ENCODE measurements at places on chromosomes 3 and 15.

DNA sequence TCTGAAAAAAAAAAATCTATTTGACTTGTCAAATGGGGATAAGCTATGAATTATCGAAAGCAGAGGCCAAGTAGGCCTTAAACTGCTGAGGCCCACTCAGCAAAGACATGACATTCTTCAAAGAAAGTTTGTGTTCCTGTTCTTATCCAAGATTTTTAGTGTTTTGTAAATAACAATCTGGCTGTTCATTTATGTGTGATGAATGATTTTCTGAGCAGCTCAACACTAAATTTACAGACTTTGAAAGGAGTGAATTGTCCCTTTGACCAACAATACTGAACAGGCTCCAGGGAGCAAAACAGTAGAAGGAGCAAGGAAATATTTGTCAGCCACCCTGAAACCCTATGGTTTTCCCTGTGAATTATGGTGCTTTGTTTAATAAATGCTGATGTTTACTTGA, 512.6 kb upstream of the NAALADL2 start:
- no peak for DNase-seq

GRCh38 chr3:4083225-4084015, 219.7 kb upstream of the SETMAR start:
- DNase-seq, result no peak

DNA sequence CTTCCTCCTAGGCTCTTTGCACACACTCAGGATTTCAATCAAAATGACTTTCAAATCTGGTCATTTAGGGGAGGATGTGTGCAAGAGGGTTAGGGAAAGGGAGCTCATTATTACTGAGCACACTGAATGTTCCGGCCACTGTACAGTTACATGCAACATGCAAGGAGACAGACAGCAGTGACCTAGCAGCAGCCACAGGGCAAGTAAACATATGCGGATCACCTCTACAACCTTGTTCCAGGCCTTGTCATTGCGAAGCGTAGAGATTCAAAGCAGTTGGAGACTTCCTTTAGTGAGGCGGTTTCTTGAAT, 837.6 kb downstream of the AGBL1 start:
- no peak for DNase-seq

DNA sequence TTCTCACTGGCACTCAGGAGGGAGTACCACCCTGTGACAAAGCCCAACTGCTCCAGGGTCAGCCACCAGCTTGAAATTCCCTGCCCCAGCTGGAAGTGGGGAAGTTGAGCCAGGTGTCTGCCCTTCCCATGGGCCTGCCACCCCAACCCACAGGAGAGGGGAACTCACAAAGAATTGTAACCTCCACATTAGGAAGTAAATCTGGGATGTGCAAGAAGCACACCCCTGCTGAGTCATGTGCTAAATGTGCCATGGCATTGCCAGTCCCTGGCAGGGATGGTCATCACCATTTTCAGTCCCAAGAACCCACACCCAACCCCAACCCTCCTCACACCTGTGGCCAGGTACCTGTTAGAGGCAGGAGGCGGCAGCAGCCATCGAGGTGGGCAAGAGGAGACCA, 165.2 kb upstream of the THBS1 start:
- DNase-seq, result no peak

DNA sequence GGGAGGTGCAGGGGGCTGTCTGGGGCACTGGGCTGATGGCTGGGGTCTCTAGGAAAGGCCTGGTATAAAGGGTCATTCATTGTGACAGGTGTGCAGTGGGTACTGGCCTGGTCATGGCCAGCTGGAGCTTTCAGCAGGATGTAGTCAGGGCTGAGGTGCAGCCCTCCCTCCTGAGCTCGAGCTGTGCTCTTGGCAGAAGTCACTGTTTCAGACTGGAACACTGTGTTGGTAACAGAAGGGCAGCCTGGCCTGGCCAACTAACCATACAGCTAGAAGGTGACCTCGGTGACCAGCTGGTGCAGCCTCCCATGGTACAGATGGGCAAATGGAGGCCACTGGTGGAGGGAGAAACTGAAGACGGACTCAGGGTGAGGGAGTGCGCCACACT, 34.4 kb upstream of the LCTL start:
- DNase-seq, result no peak

DNA sequence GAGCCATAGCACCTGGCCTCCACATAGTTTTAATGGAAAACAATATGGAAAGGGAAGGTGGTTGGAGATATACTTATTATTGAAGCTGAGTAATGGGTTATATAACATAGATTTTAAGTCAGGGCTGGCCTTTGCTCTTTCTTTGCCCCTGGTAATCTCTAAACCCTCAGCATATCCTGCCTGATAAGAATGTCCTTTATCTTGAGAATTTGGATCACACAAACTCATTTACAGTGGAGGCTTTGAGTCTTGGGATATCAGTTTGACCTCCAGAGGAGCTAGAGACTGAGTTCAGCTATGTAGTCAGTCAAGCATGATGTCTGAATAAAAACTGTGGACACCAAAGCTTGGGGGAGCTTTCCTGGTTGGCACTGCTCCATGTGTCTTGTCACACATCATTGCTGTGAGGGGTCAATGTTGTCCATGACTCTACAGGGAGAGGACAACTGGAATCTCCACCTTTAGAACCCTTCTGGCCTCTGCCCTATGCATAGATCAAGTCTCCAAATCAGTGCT, 9.0 kb upstream of the C3orf33 start:
- no peak for DNase-seq

DNA sequence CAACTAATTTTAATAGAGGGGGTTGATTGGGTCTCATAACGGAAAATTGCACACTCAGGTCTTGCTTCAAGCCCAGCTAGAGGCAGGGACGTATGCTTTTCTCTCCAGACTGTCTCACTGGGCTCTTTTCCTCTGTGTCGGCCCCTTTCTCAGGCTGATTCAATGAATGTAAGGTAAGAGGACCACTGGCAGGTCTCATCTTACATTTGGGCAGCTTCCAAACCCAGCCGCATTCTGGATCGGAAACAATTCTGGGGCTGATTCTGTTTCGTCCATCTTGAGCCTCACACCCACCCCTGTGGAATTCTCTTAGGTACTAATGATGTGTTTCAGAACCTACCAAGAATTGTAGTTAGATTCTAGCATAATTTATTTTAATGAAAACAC, 40.7 kb downstream of the TMEM212 start:
- DNase-seq, result no peak

GRCh38 chr3:17074559-17074958, 189.8 kb downstream of the PLCL2 start:
- no peak for DNase-seq

GRCh38 chr3:14153663-14154062, 24.7 kb downstream of the XPC start:
- no peak for DNase-seq

GRCh38 chr15:60804986-60805949, 326.3 kb upstream of the ICE2 start:
- DNase-seq, result no peak

GRCh38 chr3:127700406-127700805, 27.7 kb downstream of the ABTB1 start:
- no peak for DNase-seq

DNA sequence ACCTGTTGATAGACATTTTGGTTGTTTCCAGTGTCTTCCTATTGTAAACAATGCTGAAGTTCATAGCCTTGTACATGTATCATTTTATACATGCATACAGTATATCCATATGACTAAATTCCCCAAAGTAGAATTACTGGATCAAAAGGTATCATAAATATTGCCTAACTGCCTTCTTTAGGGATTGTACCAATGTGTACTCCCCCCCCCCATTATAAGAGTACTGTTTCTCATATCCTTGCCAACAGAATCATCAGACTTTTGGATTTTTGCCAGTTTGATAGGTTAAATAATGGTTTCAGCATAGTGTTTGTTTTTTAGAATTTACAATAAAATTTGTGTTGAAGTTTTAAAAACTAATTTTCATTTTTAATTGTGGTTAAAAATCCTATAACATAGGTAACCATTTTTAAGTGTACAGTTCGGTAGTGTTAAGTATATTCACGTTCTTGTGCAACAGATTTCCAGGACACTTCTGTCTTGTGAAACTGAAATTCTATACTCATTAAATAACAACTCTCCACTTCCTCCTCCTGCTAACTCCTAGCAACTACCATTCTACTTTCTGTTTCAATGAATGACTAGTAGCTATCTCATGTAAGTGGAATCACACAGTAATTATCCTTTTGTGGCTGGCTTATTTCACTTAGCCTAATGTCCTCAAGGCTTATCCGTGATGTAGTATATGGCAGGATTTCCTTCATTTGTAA, 30.8 kb upstream of the MAP3K13 start:
- no peak for DNase-seq

- no peak for DNase-seq
These were observed 208.3 kb upstream of the SLITRK3 start for GRCh38 chr3:165404357-165405027.

GRCh38 chr3:72634128-72634527, 214.1 kb downstream of the SHQ1 start:
- no peak for DNase-seq

DNA sequence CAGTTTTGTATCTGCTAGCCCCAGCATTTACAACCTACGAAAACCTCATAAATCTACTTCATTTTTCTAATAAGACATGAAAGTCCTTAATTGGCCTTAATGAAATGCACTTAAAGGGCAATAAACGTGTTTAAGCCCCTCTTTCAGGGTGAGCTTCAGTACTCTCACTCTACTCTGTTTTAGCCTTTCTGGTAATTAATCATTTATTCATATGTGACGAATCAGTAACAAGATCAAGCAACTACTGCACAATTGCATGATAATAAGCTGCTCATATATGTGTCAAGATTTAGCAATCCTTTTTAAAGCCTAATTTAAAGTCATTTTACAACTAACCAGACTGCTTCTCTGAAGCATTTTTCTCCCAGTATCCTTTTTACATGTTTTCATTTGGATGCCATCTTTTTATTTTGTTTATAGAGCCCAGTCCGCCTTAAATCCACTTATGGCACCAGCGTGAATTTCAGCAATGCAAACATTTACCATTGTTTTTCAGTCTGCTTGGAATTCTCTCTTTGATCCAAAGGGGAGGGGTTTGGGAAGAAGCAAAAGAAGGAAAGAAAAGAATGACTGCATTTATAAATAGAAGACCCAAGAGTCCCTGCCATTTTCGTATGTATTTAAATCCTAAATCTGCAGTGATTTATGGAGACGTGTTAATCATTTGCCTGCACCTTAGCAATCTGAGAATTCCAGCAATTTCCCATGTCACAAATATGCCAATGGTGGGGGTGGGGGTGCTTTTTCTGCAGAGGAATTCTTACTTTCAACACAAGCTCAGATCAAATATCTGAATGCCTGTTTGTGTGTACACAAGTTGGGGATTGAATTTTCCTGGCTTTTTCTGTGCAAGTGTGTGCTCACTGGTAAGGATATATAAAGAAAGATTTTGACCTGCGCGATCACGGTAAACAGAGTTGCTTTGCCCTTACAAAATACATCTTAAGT, 230.8 kb upstream of the TBC1D5 start:
- DNase-seq, result no peak

DNA sequence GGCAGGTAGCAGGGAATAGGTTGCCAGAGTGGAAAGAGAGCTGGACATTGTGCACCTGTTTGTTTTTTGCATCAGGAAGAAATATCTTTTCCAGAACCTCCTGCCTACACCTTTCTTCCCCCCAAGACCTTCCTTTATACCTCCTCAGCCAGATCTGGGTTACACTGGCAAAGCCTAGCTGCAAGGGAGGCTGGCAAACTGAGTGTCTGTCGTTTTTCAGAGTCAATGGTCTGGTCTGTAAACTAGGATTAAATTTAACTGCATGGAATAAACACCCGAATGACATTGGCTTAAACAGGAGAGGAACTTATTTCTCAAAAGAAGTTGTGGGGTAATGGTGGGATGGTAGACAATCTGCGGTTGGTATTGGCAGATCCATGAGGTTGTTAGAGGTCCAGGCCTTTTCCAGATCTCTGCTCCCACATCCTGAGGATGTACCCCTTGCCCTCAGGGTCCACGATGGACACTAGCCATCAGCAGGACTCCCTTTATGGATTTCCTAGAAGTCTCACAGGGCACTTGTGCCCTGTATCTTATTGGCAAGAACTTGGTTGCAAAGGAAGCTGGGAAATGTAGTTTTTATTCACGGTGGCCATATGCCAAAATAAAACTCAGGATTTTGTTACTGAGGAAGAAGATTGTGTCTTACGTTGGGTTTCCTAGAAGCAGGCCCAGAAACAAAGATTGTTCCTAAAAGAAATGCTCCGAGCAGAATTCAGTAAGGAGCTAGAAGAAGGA, 3.2 kb upstream of the RARRES1 start:
- DNase-seq, result no peak
